ENCODE measurements at places on chromosomes 12 and 14.
A peak's percentile ranks its signal among the peaks of the same experiment; 100 is the strongest.

- DNase-seq, result no peak
These were observed 61.3 kb upstream of the GPR68 start for GRCh38 chr14:91305650-91306431.

GRCh38 chr12:66367015-66367667 is 64.8 kb downstream of the HELB start:
- DNase-seq, result no peak

GRCh38 chr12:8780389-8780788 is 42.0 kb upstream of the A2ML1 start:
- DNase-seq, result no peak

DNA sequence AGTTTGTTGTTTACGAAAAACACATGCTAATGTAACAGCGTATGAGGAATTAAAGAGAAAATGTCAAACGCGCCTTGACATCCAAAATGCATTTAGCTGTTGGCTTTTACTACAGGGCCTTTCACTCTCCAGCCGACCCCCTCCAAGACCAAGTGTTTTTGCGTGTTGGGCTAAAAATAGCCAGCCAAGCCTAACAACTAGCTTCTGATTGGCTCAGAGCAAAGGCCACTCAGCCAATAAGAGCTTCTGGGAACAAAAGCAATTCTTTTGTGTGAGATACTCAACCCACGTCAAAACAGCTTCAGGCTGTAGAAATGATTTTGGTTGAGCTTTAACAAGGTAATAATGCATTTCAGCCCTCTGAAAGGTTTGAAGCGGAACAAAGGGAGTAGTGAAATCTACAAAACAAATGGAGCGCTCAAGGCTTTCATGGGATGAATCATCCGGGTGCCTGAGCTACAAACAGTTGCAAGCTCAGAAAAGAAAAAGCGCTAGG is 198.7 kb upstream of the DCN start:
- DNase-seq, result peak; percentile 72

- no peak for DNase-seq
These were observed 65.6 kb downstream of the TESC start for GRCh38 chr12:117033382-117034221.

DNA sequence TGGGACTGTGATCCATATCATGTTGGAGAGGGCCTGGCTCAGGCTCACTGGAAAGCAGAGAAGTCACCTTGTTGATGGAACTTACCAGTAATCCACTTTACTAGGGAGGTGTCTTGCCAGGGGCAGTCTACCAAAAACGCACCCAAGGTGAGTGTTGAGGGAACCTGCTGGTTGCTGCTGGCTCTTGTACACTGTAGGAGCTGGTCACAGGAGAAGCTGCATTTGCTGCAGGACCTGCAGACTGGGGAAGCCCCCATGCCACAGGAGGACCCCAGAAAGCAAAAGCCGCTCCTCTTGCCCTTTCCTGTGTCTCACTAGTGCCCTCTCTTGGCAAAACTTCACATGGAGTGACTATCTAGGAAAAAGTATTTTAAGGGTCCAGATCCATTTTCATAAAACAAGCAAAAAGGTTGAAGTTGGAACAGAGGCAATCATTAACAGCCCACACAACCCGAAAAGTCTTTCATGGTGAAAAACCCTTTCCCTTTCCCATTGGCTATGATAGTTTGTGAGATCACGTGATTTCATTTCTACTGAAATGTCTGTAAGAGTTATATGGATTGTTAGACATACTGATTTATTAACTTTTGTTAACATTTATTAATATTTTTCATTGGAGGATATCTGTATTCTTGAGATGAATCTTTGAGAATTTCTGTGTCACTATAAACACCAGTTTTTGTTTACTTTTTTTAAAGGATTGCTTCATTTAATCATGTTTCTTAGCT is 59.2 kb downstream of the RASSF8 start:
- no peak for DNase-seq

GRCh38 chr12:110317911-110318310 is 36.9 kb downstream of the ATP2A2 start:
- no peak for DNase-seq

- no peak for DNase-seq
These were observed 798.5 kb downstream of the DIO2 start for GRCh38 chr14:79412822-79413221.

GRCh38 chr12:823028-823698 is 70.8 kb downstream of the WNK1 start:
- no peak for DNase-seq

- no peak for DNase-seq
These were observed 65.1 kb upstream of the GZMB start for GRCh38 chr14:24699052-24699451.

- no peak for DNase-seq
These were observed 38.2 kb upstream of the RIC8B start for GRCh38 chr12:106736051-106736957.

DNA sequence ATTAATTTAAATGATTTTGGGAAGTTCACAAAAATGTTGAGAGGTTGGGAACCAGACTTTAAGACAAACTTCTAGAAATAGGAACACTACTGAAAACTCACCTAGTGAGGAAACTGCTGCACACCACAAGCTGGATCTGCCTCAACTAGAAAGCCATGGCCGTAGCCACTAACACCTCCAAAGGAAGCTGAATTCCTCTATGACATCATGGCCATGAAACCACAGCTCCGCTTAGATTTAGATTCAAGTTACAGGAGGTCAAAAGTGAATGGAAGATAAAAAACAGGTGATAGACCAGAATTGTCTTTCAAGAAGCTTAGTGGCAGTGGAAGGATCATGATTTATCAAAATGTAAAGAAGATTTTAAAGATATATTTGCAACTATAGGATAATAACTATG is 208.8 kb upstream of the ALG10 start:
- DNase-seq, result no peak

All from substantia nigra (tissue), 51 donors.